ENCODE measurements at places on chromosomes 5 and 9.

DNA sequence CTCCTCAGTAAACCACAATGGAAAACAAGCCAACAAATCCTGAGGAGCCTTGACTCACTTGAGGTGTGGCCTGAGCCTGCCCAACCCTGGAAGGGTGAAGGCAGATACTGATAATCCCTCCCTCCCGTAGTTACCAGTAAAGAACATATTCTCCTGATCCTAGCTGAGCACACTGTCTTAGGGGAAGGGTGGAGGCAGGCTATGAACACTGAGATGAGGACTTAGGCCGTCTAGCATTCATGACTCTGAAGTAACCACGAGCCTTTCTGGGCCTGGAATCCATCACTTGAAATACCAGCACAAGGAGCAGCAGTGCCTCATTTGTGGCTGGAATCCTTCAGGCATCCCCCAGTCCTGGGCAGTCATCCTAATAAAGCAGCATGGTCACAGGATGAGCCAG lies 124.5 kb upstream of the PRLR start:
- H3K4me3 ChIP-seq: no peak overlapping the region
- H3K27me3 ChIP-seq: no peaks in the 10 kb centered on the region
- H3K27ac ChIP-seq: no peak overlapping the region
- H3K4me1 ChIP-seq: no peaks in the 10 kb centered on the region

DNA sequence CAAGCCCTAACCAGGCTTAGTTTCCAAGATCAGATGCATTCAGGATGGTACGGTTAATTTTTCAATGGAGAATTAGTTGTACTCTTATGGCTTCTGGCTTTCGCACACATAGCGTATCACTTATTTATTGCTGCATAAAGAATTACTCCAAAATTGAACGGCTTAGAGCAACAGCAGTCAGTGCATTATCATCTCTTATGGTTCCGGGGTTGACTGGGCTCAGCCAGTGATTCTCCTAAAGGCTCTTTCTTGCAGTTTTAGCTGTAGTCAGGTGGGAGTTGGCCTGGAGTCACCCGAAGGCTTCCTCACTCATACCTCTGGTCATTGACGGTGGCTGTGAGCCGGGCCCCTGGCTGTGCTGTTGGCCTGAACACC lies 595 bp upstream of the GRHPR start:
- peak overlapping the region; percentile 96 for H3K4me3 ChIP-seq
- H3K36me3 ChIP-seq: peaks cover 15% of the 10 kb centered on the region
- no peak for DNase-seq
- peaks cover 12% of the 10 kb centered on the region for H3K4me1 ChIP-seq

- H3K4me1 ChIP-seq: no peaks in the 10 kb centered on the region
- no peak overlapping the region for H3K27ac ChIP-seq
- H3K27me3 ChIP-seq: no peaks in the 10 kb centered on the region
- no peak for DNase-seq
Measured at GRCh38 chr9:133823189-133824105, 85.3 kb upstream of the SARDH start.

- no peak overlapping the region for H3K4me3 ChIP-seq
- H3K36me3 ChIP-seq: peaks cover 6% of the 10 kb centered on the region
- peak overlapping the region; percentile 77 for H3K27ac ChIP-seq
- peak; percentile 10 for DNase-seq
- H3K4me1 ChIP-seq: peaks cover 24% of the 10 kb centered on the region
Measured at GRCh38 chr5:89065919-89066318, 182.9 kb upstream of the MEF2C start.

DNA sequence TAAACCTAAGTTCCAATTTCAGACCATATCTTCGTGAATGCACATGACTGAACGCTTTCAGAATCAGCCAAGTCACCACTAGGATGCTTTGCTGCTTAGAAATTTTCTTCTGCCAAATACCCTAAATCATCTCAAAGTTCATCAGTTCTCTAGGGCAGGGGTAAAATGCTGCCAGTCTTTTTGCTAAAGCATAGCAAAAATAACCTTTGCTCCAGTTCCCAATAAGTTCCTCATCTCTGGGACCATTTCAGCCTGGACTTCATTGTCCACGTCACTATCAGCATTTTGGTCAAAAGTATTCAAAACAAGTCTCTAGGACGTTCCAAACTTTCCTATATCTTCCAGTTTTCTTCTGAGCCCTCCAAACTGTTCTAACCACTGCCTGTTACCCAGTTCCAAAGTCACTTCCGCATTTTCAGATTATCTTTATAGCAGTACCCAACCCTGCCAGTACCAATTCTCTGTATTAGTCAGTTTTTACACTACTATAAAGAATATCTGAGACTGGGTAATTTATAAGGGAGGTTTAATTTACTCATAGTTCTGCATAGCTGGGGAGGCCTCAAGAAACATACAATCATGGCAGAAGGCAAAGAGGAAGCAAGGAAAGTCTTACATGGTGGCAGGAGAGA lies 74.8 kb downstream of the NR3C1 start:
- H3K36me3 ChIP-seq: peaks cover 59% of the 10 kb centered on the region
- no peak overlapping the region for H3K4me3 ChIP-seq
- DNase-seq: no peak
- peaks cover 24% of the 10 kb centered on the region for H3K4me1 ChIP-seq
- H3K27me3 ChIP-seq: no peaks in the 10 kb centered on the region
- no peak overlapping the region for H3K27ac ChIP-seq

- peaks cover 6% of the 10 kb centered on the region for H3K27me3 ChIP-seq
- no peak overlapping the region for H3K27ac ChIP-seq
- H3K4me3 ChIP-seq: no peak overlapping the region
- no peak for DNase-seq
- peaks cover 2% of the 10 kb centered on the region for H3K4me1 ChIP-seq
- no peaks in the 10 kb centered on the region for H3K36me3 ChIP-seq
Measured at GRCh38 chr5:67253911-67254310, 57.3 kb upstream of the CD180 start.

DNA sequence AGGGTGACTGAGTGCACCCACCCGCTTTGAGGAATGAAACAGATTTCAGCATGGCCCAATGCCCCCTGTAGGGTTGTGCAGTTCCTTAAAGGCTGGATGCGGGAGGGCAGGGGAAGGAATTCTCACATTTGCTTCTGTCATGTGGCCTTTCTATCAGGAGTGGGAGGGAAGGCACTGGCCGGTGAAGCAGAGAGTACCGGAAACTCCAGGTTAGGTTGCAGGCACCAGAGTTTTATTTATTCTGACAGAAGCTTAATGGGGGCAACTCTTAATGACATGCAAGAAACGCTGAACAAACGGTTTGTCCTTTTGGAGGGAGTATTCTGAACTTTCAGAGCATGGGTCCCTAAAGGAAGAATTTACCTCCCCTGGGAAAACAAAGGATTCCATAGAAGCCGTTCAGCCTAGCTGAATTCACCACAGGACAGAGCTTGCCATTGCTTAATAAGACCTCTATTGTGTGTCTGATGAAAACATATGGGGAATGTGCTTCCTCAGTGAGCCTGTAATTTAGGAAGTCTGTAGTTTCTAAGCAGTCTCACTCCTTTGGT lies 44.1 kb upstream of the EQTN start:
- no peak overlapping the region for H3K27ac ChIP-seq
- no peak for DNase-seq

- H3K36me3 ChIP-seq: peaks cover 73% of the 10 kb centered on the region
- peak overlapping the region; percentile 67 for H3K27ac ChIP-seq
- H3K4me1 ChIP-seq: peaks cover 27% of the 10 kb centered on the region
- DNase-seq: no peak
Measured at GRCh38 chr5:57231607-57232006, 57.7 kb downstream of the GPBP1 start.

- no peak for DNase-seq
- H3K27me3 ChIP-seq: peaks cover 5% of the 10 kb centered on the region
- no peaks in the 10 kb centered on the region for H3K36me3 ChIP-seq
- H3K4me1 ChIP-seq: no peaks in the 10 kb centered on the region
- H3K27ac ChIP-seq: no peak overlapping the region
Measured at GRCh38 chr9:126696401-126697145, 82.8 kb downstream of the LMX1B start.

GRCh38 chr9:88757406-88758010 lies 222.5 kb downstream of the NXNL2 start:
- H3K27me3 ChIP-seq: peaks cover 15% of the 10 kb centered on the region
- no peak for DNase-seq
- no peak overlapping the region for H3K4me3 ChIP-seq
- no peaks in the 10 kb centered on the region for H3K4me1 ChIP-seq

- no peaks in the 10 kb centered on the region for H3K36me3 ChIP-seq
- DNase-seq: no peak
- H3K4me1 ChIP-seq: peaks cover 45% of the 10 kb centered on the region
- no peak overlapping the region for H3K4me3 ChIP-seq
Measured at GRCh38 chr9:113574441-113575262, 111.1 kb downstream of the RGS3 start.

DNA sequence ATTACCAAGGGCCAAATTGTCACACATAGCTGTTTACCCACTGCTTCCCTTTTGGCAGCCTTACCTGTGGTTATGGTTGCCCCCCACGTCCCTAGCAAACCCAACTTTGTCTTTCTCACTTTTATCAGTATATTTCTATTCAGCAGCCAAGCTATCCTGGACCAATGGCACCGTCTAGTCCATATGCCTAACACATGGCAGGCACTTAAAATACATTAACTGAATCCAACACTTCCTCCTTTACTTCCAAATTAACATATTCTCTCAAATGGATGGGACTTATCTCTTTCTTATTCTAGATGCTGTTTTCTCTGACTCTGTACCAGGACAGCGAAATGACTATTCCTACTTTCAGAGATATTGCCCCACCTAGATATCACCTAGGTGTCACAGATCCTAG lies 50.9 kb upstream of the SLC44A1 start:
- DNase-seq: no peak
- no peaks in the 10 kb centered on the region for H3K4me1 ChIP-seq
- no peak overlapping the region for H3K4me3 ChIP-seq
- no peaks in the 10 kb centered on the region for H3K36me3 ChIP-seq

DNA sequence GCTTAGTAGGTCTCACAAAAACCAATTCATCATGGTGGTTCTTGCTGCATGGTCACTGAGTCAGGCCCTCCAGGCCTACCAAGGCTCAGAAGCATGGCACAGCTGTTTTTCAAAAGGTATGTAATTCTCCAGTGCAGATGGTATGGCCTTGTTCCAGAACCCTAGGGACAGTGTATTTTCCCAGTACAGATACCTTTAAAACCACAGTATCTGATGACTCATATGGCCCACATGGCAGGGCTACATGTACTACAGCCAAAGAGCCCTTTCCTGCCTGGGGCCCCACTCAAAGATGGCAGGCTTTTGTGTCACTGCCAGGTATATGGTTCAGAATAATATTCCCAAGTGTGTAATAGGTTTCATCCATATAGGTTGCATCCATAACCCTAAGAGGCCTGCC lies 16.5 kb downstream of the CSF2 start:
- peaks cover 64% of the 10 kb centered on the region for H3K4me1 ChIP-seq
- H3K27me3 ChIP-seq: no peaks in the 10 kb centered on the region
- H3K36me3 ChIP-seq: peaks cover 9% of the 10 kb centered on the region
- H3K4me3 ChIP-seq: no peak overlapping the region
- DNase-seq: no peak

DNA sequence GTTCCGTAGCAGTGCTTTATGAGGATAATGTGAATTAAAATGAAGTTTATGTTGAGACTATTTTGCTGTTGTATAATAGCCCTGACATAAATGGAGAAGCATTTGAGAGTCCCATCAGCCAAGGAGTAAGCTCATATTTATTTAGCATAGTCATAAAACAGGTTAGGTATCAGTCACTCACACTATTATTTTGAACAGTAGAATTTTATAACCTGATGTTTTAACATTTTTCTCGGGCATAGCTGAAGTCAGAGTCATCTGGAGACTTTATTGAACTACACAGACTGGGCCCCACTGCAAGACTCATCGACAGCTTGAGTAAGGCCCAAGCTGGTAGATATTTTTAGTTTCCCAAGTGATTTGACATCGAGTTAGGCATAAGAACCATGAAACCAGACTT lies 620.3 kb upstream of the WWC1 start:
- no peak for DNase-seq
- H3K36me3 ChIP-seq: no peaks in the 10 kb centered on the region
- H3K27ac ChIP-seq: no peak overlapping the region
- no peaks in the 10 kb centered on the region for H3K27me3 ChIP-seq
- no peaks in the 10 kb centered on the region for H3K4me1 ChIP-seq
- H3K4me3 ChIP-seq: no peak overlapping the region

GRCh38 chr9:81371824-81372223 lies 317.5 kb downstream of the TLE1 start:
- H3K27ac ChIP-seq: no peak overlapping the region
- no peaks in the 10 kb centered on the region for H3K4me1 ChIP-seq
- no peak for DNase-seq
- no peak overlapping the region for H3K4me3 ChIP-seq

GRCh38 chr5:151780348-151780747 lies 8.6 kb downstream of the G3BP1 start:
- no peak overlapping the region for H3K4me3 ChIP-seq
- DNase-seq: no peak
- no peak overlapping the region for H3K27ac ChIP-seq

DNA sequence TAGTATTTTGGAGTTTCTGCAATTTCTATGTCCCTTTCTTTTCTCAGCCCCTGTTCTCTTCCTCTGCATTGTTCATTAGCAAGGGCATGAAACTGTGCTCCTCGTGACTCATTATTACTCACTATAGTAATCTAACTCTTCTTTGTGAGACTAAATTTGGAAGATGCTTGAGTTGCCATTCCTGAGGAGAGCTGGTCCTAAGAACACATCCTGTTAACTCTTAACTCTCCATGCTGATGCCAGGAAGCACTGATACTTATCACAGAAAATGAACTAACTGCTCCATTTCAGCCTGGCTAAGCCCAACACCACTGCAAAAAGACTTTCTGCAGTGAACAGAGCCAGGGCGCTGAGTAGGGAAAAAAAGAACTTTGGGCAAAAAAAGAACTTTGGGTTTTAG lies 10.6 kb upstream of the CSNK1A1 start:
- H3K36me3 ChIP-seq: no peaks in the 10 kb centered on the region
- H3K4me3 ChIP-seq: no peak overlapping the region
- DNase-seq: no peak
- H3K4me1 ChIP-seq: peaks cover 19% of the 10 kb centered on the region
- H3K27ac ChIP-seq: no peak overlapping the region

GRCh38 chr5:133247151-133247709 lies 195.4 kb downstream of the HSPA4 start:
- no peak overlapping the region for H3K27ac ChIP-seq
- H3K4me3 ChIP-seq: no peak overlapping the region
- no peaks in the 10 kb centered on the region for H3K27me3 ChIP-seq
- no peak for DNase-seq

- H3K4me1 ChIP-seq: no peaks in the 10 kb centered on the region
- H3K27me3 ChIP-seq: peaks cover 36% of the 10 kb centered on the region
- H3K36me3 ChIP-seq: no peaks in the 10 kb centered on the region
Measured at GRCh38 chr5:77945874-77946273, 169.7 kb upstream of the TBCA start.

- H3K4me3 ChIP-seq: no peak overlapping the region
- H3K36me3 ChIP-seq: no peaks in the 10 kb centered on the region
- peaks cover 5% of the 10 kb centered on the region for H3K27me3 ChIP-seq
- no peaks in the 10 kb centered on the region for H3K4me1 ChIP-seq
- DNase-seq: no peak
Measured at GRCh38 chr5:172630482-172630881, 10.6 kb upstream of the NEURL1B start.

DNA sequence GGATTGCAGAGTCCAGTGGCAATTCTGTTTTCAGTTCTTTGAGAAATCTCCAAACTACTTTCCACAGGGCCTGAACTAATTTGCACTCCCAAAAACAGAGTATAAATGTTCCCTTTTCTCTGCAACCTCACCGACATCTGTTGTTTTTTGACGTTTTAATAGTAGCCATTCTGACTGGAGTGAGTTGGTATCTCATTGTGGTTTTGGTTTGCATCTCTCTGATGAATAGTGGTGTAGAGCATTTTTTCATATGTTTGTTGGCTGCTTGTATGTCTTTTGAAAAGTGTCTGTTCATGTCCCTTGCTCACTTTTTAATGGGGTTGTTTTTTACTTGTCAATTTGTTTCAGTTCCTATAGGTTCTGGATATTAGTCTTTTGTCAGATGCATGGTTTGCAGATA lies 72.6 kb downstream of the PALM2AKAP2 start:
- no peaks in the 10 kb centered on the region for H3K36me3 ChIP-seq
- H3K27ac ChIP-seq: no peak overlapping the region
- no peak overlapping the region for H3K4me3 ChIP-seq

Data from activated T-helper 2 cell treated with anti-CD3 and anti-CD28 coated beads, Interferon-gamma antibody, Interleukin-2, Interleukin-4, amounts not matched to agents 10 μg/mL and 5 μg/mL and 100 μg/mL, durations not matched to agents 14 hours and 24 hours and 36 hours (primary cell).